ENCODE measurements at places on chromosomes 11 and 22. TPM values are rescaled to one million over a fixed set of nuclear protein-coding genes. Genes with fewer than 3 reads are reported as not detected.
A peak's percentile ranks its signal among the peaks of the same experiment; 100 is the strongest.

The NRIP3 gene
- total RNA-seq, result 1.9 TPM

- no peak for DNase-seq
Observed at GRCh38 chr22:22210889-22211833, 33.4 kb upstream of the VPREB1 start.

- no peak for DNase-seq
Observed at GRCh38 chr22:37898441-37899181, 7.5 kb upstream of the MICALL1 start.

DNA sequence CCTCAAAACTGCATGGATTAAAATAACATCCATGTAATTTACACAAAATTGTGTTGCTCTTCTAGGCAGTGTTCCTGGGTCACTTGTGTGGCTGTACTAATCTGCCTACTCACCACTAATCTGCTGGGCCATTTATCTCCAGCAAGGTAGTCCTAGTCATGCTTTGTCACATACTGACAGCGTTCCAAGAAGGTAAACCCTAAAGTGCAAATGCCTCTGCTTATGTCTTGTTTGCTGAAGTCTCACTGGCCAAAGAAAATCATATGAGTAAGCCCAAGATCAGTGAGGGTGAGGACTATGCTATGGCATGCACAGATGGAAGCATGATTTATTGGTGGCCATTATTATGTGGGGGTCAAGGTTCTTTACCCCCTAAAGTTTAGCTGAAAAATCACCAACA is 630.2 kb upstream of the LUZP2 start:
- no peak for DNase-seq

- DNase-seq, result no peak
Observed at GRCh38 chr22:22410121-22410520, 98.4 kb downstream of the ZNF280B start.

DNA sequence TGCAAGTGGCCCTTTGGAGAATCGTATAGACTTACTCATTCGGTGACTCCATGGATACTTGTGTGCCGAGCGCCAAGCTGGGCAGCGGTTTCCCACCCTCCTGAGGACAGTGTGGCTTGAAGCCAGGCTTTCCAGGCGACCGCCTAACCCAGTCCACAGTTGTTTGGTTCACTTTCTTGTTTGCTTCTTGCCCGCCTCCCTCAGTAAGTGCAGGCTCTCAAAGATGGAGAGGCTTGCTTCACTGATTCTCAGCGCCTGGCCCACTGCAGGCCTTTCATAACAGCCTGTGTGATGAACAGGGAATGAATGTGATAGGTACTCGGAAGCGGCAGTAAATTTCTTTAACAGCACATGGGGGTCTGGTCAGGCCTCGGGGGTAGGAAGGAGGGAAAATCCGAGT is 11.2 kb upstream of the MDK start:
- no peak for DNase-seq

DNA sequence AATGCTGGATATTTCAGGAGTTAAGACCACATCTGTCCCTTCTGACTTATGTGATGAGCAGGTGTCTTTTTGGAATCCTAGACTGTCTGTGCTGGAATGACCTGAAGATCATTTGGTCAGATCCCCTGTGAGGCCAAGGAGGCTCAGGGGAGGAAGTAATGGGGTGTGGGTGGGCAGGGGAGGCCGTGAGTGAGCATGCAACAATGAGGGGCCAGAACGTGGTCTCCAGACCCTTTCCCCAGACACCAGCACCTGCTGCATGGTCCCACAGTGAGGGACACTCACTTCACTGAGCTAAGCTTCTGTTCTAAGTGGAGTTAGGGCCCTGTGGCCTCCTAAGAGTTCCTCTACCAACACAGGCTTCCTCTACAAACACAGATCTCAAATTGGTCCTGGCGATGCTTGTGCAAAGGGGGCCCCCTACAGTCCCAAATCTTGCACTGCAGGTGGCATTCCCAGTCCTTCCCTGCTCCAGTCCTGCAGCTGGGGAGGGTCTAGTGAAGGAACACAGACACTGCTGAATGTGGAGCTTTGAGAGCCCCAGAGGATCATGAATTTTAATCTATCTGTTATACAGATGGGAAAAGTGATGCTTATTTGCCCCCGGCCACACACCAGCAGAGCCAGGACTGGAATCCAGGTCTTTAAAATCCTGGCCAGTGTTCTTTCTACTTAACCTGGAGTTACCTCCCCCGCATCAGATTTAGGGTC is 7.4 kb downstream of the USP2 start:
- DNase-seq, result peak; percentile 38

Measured in activated T-cell treated with anti-CD3 and anti-CD28 coated beads, Interleukin-2, amount 50 U/mL, for 4 hours (primary cell).